ENCODE measurements at places on chromosomes 6 and 20.

GRCh38 chr20:59787538-59787890 is 145.9 kb downstream of the SYCP2 start:
- no peak for DNase-seq

- DNase-seq = no peak
Observed at GRCh38 chr6:112595841-112596240, 248.7 kb downstream of the RFPL4B start.

GRCh38 chr6:142387997-142388815 is 86.4 kb downstream of the ADGRG6 start:
- DNase-seq = no peak

DNA sequence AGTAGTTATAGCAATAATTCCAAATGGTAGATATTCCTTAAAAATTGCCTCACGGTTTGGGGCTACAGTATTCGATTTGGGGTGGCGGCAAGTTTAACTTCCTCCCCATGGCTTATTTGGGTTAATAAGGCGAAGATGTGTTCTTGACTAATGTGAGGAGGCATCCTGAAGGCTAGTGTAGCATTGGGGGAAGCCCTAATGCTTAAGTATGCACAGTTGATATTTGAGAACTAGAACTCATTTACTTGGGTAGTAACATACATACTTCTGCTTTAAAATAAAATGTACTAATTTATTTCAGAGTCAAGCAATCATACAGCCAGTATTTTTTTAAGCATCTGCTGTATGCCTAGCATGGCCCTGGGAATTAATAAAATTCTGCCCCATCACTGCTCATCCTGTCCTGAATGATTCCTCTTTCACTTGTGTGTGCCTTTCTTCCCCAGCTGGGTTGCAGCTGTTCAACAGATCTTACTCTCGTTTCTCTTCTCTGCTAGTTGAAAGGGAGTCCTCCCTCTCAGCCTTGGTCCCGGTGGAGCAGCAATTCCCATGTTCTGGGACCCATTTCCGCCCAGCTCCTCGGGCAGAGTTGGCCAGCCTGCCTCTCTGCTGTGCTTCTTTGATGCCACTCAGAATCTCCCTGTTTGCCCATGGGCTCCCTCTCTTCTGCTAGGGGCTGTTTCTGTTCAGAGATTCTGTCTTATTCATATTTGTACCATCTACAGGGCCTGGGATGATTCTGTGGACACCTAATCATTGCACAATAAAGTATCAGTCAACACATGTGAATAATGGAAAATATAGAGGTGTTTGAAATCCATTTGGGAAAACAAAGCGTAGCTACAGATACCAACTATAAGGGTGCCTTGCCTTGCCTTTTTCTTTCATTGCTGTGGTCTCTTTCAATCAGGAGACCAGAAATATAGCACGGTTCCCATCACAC is 104.8 kb downstream of the ARID1B start:
- DNase-seq = no peak

- DNase-seq = no peak
Observed at GRCh38 chr6:167452338-167453081, 127.6 kb downstream of the TTLL2 start.

DNA sequence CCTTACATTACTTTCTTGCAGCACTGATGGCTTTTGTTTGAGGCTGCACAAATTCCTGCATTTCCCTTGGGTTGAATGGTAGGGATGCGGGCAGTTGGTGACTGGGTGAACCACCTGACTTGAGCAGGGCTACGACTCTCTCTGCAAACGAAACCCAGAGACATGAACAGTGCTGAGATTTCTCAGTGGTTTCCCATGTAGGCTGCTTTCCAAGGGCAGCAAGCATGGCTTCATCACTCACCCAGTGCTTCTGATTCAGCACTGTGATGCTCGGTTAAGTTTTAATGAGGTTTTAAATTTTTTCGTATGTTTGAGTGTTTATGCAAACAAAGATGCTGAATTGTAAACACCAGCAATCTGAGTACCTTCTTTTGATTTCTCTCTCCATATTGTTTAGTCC is 127.2 kb downstream of the MTHFD1L start:
- no peak for DNase-seq

- DNase-seq = no peak
Observed at GRCh38 chr6:66838764-66839163, 1131.7 kb upstream of the EYS start.

DNA sequence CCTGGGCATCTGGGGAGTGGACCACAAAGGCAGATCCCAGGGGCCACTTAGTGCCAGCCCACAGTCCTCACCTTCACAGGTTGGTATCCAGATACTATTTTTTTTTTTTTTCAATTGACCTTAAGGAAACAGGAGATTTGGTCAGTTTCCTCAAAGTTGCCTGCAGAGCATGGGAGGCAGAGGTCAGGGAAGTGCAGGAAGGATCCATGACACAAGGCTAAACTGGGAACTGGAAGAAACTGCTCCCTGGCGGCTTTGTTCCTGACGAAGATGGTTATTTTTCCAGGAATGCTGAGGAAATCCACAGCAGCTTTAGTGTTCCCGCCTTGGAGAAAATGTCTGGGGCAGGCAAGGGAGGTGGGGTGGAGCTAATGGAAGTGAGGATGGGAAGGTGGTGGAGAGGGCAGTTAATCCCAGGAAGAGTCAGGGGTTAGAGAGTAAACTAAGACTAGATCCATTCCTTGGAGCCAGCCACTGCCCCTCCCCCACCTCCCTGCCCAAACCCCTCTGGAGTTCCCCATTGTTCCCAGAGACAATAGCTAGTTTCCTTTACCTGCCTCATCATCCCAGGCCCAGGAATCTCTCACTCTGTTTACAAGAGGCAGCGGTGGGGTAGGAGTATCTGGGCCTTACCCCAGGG is 14.3 kb upstream of the MYMX start:
- DNase-seq = no peak

DNA sequence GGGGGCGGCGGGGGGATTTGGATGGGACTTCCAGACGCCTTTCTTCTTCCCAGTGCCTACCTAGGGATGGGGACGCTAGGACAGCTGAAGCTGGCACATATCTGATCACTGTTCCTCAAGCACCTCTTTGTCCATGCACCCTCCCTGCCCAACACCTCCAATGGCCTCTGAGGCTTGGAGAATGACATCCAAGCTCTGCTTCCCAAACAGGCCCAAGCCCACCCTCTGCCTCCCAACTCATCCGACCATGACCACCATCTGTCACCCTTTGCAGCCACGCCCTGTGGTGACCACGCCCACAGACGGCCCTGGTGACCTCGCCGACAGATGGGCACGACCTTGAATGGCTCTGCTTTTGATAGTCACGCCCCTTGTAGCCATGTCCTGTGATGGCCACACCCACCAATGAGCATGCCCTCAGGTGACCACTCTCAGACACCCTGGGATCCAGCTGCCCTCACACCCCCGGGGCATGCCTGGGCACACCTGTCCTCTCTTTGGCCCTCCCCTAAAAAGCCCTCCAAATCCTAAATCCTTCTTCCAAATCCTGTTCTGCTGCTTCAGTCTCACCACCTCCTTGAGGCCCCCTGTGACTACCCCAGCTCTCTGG is 51.0 kb downstream of the SSR1 start:
- DNase-seq = no peak

- no peak for DNase-seq
Observed at GRCh38 chr6:139330306-139330705, 38.5 kb upstream of the TXLNB start.

DNA sequence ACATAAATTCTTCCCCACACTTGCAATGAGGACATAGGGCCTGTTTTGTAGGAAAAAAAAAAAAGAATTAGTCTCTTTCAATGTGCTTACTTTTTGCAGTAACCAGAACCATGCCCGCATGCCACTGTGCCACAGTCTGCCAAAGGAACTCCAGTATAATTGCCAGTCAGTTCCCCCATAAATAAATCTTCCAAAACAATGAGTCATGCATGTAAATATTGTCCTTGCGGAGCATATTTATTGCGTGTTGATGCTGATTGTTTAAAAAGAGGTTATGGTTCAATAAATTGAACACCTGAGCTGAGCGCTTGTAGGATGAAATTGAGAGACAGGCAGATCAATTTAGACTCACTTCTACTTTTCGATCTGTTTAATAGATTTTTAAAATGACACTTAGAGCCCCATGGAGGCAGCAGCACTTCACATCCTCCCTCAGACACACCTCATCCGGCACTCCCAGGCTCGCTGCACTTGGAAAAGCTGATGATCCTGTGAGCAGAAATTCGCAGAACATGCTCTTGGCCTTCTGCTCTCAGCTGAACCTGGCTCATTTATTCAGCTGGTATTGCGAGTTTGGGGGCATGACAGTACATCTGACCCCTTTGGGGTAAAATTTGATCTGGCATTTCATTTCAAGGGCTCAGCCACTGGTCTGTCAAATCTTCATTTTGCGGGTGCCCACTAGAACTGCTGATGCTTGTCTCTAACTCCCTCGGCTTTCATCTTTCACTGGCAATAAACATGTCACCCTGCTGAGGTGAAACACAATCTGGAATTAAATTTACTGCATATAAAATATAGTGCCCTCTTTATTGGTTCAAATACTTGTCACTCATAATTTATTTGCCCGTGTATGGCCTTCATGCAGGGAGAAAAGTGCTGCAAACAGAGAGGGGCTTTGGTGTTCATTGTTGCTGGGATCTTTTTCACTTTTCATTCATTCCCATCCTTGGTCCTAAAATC is 371.1 kb upstream of the POU3F2 start:
- no peak for DNase-seq

DNA sequence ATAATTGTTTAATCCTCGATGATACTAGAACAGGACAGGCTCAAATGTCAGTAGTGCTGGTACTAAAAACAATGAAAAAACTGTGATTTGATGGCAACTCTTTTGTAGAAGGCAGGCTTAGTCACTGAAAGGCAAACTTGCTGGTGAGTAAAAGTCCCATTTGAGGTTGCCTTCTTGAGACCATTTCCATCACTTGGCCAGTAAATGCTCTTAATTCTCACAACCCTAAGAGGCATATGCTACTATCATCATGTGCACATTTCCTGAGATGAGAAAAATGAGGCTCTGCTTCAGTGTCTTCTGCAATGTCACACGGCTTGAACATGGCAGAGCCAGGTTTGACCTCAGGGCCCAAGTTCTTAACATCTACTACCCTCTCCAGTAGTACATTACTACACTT is 9.9 kb downstream of the AKIRIN2 start:
- DNase-seq = no peak

- no peak for DNase-seq
Observed at GRCh38 chr6:166772518-166772917, 145.5 kb upstream of the RPS6KA2 start.

DNA sequence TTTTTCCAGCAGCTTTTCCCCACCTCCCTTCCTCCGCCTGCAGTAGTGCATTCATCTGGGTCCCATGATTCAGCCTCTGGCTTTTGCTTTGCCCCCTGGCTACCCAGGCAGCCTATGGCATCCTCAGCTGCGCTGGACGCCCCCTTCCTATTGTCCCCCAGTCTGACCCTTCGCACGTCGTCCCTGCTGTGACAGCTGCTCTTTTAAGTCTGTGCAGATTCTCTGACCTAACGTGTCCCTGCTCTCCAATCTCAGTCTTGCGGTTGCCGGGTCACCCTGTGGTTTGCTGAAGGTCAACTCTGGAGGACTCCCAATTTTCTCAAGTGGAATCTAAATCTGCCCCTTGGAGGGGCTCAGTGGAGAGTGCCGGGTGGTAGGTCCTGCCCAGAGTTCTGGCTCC is 294.3 kb downstream of the CDC5L start:
- no peak for DNase-seq

- DNase-seq = no peak
Observed at GRCh38 chr20:54105653-54106052, 35.3 kb upstream of the BCAS1 start.

DNA sequence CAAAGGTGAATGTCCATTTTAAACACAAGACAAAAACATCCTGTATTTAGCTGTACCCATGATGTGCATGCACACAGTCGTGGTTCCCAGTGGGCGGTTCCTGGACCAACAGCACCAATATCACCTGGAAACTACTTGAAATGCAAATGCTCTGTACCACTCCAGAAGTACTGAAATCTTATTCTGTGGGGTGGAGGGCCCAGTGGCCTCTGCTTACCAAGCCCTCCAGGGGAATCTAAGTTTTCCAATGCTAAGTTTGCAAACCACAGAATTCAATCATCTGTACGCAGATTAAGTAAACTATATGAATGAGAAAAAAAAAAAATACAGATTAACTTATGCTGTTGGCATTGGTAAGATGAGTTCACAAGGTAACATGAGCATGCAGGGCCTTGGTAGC is 14.1 kb downstream of the TRMT6 start:
- no peak for DNase-seq

GRCh38 chr6:106128981-106129781 is 43.0 kb downstream of the PRDM1 start:
- no peak for DNase-seq

DNA sequence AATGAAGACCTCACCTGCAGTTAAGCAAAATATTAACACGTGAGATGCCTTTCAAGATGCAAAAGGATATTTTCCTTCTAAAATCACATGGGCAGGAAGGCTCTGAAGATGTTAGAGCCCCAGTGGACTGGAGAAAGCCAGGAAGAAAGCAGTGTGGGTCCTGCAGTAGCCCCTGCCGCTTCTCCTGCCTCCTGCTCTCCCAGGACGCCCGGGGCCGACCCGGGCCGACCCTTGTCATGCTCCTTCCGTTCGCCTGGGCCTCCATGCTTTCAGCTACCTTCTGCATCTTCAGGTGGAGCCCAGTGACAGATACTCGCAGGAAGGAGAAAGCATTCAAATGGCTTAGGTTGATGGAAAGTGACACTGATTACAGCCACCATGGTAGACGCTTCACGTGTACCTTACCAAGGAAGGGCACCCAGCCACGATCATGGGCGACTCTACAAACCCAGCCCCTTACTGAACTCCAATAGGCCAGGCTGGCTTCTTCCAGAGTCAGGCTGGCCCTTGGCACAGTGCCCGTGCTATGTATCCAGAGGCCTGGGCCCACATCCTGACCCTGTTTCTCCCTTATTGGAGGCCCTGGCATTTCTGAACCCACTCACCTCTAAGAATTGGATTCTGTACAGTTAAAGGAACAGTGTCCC is 69.0 kb downstream of the TCP11 start:
- no peak for DNase-seq

- no peak for DNase-seq
Observed at GRCh38 chr6:4939241-4939640, 64.6 kb downstream of the RPP40 start.

DNA sequence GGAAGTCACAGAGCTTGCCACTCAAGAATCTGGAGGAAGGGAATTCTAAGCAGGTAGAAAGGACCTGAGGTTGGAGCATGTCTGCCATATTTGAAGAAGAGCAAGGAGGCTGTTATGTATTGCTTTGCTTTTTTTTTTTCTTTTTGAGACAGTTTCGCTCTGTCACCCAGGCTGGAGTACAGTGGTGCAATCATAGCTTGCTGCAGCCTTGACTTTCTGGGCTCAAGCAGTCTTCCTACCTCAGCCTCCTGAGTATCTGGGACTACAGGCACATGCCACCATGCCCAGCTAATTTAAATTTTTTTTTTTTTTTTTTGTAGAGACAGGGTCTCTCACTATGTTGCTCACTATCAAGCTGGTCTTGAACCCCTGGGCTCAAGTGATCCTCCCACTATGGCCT is 40.8 kb downstream of the ORC3 start:
- no peak for DNase-seq

DNA sequence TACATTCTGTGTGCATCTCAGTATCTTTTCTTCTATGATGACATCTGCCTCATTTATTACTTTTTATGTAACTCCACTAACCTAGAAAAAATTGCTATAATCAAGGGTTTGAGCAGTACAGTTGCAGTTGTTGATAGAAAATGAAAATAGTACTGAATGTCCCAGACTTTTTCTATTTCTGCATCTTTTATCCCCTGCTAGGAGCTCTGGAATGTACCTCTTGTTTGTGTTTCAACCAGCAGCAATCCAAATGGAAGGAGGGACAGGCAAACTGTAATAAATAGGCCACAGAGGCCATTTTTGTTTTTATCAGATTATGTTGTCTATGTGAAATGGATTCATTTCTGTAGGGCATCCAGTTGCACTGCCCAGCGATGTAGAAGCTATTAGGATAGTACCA is 536.9 kb downstream of the KIF16B start:
- no peak for DNase-seq

All from activated CD8-positive, alpha-beta memory T cell treated with anti-CD3 and anti-CD28 coated beads for 1 hour (primary cell).